RPMI7951 (cell line): ENCODE measurements at places on chromosomes 7 and 10.
A peak's percentile ranks its signal among the peaks of the same experiment; 100 is the strongest.

DNA sequence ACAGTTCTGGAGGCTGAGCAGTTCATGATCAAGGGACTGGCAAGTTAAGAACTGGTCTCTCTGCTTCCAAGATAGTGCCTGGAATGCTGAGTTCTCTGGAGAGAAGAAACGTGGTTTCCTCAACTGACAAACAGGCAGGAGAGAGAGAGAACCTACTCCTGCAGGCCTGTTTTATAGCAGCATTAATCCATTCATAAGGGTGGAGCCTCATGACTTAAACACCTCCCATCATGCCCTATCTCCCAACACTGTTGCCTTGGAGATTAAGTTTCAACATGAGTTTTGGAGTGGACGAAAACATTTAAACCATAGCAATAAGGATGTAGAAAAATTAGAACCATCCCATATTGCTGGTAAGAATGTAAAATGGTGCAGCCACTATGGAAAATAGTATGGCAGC is 32.3 kb upstream of the IMMP2L start:
- DNase-seq, result no peak

GRCh38 chr10:132538790-132539421 is 1.3 kb downstream of the INPP5A start:
- no peak for DNase-seq

DNA sequence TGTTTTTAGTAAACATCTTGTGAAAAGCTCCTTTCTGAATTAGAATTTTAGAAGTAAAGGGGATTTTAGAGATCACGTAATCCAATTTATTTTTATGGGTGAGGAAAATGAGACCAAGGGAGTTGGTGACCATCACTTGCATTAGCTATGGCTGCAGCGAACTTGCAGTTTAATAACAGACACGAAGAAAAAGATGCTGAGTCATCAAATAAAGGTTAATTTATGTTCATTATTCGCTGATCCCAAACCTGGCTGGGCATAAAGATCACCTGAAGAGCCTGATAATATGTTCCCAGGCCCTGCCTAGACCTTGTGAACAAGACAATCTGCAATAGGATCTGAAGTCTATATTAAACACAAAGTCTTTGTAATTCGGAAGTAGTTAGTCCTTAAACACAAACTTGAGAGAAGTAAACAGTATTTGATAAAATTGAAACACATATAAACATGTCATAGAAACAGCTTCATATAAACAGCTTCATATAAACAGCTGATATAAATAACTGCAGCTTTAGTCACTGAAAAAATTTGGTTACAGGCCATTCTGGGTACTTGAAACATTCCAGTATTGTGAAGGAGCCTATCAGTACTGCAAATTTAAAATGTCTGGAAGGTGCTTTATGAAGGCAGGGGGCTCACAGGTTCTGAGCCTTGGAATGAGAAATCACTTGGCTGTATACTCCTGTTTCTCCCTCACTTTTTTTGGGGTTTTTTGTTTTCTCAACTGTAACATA is 16.5 kb downstream of the GPR158 start:
- DNase-seq, result no peak

- DNase-seq, result peak; percentile 31
Measured at GRCh38 chr10:71725998-71726579, 6.5 kb upstream of the C10orf105 start.

GRCh38 chr10:3525832-3526449 is 259.1 kb downstream of the KLF6 start:
- DNase-seq, result peak; percentile 99

- no peak for DNase-seq
Measured at GRCh38 chr7:750111-750905, 23.2 kb upstream of the PRKAR1B start.

GRCh38 chr7:67589183-67589582 is 592.5 kb downstream of the TYW1 start:
- DNase-seq, result no peak

DNA sequence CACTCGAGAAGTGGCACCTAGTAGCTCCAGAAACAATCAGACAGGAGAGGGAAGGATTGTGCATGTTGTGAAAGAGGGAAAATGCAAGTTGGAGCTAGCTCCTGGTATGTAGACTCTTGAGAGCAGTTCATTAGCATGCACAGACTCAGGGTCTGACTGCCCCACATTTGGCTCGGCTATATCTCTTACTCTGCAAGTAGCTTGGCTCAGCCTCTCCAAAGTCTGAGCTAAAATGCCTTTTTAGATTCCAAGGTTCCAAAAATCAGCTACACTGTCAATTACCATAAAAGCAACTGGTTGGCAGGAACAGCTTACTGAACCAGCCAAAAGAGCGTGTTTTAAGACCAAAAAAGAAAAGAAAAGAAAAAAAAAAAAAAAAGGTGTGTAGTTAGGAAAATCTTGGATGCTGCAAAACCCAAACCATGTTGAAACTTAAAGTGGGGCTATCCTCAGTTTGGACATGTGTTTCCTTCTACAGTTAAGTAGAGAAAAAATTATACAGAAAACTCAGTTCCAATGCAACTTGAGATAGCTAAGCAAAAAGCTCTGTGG is 65.5 kb downstream of the MKX start:
- DNase-seq, result no peak

DNA sequence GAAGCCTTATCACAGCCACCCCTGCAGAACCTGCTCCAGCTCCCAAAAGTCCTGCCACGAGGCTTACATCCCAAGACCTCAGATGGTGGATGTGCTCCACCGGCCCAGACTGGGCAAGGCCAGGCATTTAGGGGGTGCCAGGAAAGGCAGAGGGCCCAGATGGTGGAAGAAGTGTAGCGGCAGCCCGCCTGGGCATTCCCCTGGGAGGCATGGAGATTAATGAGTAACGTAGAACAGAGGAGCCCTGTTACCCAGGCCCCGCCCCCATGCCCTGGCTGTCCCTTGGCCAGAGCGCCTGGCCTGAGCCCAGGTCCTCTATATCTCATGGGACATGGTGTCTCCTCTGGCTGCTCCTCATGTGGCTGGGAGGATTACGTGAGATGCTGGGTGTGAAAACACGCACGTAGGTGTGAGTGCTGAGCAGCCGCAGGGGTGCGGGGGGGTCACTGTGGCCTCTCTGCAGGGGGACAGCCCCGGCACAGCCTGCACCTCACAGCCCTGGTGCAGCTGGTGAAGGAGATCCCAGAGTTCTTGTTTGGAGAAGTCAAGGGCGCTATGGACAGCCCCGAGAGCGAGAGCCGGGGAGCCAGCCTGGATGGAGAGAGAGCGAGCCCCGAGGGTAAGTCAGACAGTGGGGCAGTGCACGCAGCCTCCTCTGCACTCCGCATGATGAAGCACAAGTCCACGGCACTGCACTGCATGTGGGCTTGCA is 52.9 kb downstream of the ZNF467 start:
- peak; percentile 56 for DNase-seq

DNA sequence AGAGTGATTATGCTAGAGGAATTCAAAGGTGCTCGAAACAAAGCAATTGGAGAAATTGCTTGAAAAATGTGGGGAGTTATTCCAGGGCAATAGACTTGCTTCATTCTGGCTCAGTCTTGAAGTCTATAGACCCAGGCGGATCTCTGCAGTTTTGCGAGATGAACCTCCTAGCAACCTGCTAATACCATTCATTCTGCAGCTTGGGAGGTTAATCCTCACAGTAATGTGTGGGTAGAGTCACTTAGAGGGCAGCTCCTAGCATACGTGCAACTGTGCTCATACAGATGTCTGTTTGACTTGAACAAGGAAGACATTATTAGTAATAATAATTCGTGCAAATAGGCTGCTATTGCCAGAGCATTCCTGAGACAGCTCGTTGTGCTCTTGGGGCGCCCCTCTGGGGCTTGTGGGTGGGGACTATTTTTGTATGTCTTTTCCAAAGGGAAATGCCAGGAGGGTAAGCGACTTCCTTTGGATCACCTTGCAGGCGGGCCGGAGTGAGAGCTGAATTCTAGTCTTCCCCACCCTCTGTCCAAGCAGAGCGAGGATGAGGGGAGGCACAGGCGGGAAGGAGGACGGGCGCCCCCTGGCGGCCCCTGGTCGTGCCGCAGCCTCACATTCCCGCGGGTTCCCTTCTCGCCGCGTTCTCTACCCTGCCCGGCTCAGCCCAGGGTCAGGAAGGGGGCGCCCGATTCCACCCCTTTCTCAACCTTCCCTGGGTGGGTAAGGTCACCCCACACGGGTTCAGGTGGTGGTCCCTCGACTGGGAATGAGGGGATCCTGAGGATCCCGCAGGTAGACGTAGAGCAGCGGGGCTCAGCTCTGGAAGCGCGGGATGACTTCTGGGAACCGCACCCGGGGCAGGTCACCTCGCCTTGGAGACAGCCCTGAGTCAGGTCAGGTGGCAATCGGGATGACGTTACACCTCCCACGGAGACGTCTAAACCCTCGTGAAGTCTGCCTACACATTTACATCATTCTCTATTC is 241.5 kb downstream of the PHTF2 start:
- DNase-seq, result no peak

- DNase-seq, result peak; percentile 65
Measured at GRCh38 chr10:114151486-114151885, 22.5 kb downstream of the CCDC186 start.

GRCh38 chr7:128417071-128417470 is 7.3 kb upstream of the IMPDH1 start:
- no peak for DNase-seq

GRCh38 chr10:102702742-102703141 is 11.5 kb downstream of the ARL3 start:
- no peak for DNase-seq

DNA sequence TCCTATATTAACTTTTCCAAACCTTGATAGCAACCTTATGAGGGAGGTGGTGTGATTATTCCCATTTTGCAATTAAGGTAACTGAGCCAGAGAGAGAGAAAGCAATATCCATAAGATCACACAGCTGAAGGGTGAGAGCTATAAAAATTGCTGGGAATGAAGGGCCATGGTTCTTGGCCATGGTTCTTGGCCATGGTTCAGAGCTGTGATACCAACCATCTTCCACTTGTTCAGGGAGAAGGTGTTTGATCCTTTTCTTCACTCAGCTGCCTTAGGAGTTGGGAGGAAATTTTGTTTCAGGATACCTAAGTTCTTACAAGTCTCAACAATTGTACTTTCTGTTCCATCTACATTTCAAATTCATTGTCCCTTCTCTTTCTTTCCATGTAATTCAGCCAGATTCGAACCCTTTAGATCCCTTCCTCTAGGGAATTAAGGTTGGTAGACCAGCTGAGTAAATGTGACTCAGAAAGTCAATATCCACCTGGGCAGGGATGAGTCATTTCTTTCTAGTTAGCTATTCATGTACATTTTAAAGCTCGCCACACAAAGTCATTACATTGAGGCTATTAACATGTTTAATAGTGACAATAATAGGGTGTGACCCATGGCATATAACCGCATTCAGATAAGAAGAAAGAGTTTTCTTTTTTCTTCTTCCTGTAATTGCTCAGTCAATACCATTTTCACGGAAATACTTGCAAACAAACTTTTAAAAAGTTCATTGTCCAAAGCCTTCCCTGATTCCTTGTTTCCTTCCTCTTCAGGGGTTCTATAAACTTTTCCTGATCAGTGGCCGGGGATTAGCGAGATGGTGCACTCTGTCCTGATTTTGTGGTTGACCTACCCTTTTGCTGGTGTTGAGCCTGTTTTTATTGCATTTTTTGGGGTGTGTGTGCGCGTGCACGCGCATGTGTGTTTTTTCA is 143.4 kb downstream of the TCF7L2 start:
- peak; percentile 47 for DNase-seq

- DNase-seq, result no peak
Measured at GRCh38 chr10:35351021-35351420, 14.7 kb downstream of the CCNY start.

DNA sequence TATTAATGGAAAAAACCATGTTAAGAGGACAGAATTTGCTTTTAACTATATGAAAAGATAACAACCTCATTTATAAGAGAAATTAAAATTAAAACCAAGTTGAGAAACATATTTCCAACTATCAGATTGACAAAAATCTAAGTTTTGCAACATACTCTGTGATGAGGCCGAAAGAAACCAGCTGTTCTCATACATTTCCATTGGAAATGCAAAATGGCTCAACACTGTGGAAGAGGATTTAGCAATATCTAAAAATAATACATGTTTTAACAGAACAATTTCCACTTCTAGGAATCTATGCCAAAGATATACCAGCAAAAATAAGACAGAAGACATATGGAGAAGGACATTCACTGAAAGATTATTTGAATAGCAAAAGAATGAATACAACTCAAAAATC is 268.8 kb downstream of the DYNC1I1 start:
- no peak for DNase-seq

- DNase-seq, result no peak
Measured at GRCh38 chr10:120963594-120964220, 112.5 kb downstream of the WDR11 start.

- DNase-seq, result peak; percentile 21
Measured at GRCh38 chr10:60208676-60209269, 180.9 kb downstream of the ANK3 start.

DNA sequence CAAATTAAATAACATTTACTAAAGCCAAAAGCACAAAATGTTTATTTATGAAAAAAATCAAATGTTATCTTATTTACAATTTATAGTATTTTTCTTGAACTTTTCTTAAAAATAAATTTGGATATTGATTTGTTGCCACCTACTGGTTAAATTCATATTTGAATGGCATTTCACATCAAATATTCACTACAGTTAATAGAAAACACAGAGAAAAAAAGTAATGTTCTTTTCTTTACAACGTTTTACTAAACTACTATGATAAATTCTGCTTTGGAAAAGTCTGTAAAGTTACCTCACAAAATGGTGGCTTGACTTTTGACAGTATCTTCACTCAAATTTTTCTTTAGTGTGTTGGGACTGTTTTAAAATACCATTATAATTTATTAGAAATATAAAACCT is 52.7 kb downstream of the SRPK2 start:
- DNase-seq, result peak; percentile 14

DNA sequence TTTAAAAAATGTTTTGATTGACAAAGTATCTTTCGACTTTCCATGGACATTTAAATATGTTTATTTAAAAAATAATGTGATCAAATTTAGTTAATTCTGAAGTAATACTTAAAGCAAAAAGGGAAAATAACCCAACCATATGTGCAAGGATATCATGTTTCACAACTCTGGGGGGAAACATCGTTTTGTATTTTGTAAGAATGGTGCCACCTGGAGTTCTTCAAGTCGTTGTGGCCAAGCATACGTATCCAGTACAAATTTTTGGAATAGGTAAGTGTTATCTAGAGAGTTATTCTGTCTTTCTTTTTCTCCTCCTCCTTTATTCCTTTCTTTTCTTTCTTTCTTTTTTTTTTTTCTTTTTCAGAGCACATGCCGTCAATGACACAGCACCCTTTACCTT is 176.2 kb upstream of the CSTF2T start:
- no peak for DNase-seq

DNA sequence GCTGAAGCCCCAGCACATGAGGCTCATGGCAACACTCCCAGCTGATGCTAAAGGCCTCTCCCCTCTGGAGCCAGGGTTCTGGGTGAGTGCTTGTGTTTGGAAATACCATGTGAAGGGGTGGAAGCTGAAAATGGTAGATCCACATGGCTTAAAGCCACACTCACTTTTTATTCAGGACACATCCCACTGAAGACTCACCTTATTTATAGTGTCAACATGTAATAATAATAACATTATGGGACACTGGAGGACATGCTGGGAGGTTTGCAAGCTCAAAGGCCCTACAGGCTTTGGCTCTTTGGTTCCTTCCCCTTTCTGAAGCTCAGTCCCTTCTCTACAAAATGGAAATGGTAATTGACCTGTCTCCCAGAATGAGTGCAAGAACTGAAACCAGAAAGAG is 318.0 kb downstream of the GRID1 start:
- DNase-seq, result no peak
